ENCODE measurements at places on chromosomes 11 and 22.

GRCh38 chr22:19214078-19214473 lies 35.5 kb upstream of the SLC25A1 start:
- DNase-seq: no peak

DNA sequence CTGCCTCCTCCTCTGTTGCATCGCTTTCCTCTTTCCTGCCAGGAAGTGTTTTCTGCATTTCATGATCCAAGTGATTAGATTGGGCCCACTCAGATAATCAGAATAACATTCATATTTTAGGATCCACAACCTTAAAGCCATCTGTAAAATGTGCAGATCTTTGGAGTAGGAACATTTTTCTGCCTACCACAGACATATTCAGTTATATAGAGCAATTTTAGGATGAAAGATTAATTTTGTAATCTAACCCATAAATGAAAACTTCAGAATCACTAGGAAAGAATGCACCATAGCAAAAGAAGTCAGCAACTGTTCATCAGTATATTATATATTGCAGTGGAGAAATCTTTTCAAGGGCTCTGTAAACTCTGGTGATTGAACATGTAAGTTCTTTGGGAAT lies 659.9 kb upstream of the LUZP2 start:
- no peak for DNase-seq

DNA sequence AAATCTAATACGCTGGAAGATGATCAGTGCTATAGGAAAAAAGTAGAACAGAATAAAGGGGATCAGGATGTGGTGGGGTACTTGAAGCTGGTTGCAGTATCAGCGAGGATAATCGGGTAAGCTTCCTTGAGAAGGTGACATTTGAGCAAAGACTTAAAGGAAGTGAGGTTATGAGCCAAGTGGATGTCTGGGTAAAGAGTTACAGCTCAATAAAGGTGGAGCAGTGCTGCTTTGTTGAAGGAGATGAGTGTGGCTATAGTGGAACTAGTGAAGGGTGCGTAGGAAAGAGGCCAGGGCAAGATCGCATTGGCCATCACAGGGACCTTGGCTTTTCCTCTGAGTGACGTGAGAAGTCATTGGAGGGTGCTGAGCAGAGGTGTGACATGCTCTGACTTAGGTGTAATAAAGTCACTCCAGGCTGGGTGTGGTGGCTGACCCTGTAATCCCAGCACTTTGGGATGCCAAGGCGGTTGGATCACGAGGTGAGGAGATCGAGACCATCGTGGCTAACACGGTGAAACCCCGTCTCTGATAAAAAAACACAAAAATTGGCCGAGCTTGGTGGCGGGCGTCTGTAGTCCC lies 2.3 kb upstream of the SYVN1 start:
- no peak for DNase-seq

DNA sequence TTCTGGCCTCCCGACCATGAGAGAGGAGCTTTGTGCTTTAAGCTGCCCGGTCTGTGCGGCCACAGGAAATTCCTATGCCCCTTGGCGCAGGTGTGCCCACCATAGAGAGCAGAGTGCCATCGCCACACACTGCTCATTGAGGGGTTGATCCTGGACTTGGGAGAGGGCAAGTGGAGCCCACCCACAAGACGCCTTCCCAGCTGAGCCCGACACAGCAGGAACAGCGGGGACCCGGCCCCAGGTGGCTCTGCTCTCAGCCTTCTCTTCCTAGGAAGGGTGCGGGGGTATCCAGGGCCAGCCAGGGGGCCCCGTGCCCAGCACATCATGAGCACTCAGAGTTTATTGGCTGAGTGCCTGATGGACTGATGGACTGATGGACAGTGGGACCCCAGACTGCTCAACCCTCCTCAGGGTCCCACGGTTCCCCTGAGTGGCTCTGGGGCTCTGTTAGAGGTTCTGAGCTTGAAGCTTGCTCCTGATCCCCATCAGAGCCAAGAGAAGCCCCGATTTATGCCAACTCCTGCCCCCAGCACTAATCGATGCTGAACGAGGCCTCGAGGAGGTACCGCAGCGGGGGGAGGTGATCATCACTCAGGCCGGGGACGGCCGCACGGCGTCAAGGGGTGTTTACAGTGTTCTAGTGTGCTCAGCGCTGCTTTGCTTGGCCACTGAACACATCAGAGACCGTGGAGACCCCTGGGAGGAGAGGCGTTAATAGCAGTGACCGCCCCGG lies 13.5 kb upstream of the MRGPRD start:
- DNase-seq: no peak

DNA sequence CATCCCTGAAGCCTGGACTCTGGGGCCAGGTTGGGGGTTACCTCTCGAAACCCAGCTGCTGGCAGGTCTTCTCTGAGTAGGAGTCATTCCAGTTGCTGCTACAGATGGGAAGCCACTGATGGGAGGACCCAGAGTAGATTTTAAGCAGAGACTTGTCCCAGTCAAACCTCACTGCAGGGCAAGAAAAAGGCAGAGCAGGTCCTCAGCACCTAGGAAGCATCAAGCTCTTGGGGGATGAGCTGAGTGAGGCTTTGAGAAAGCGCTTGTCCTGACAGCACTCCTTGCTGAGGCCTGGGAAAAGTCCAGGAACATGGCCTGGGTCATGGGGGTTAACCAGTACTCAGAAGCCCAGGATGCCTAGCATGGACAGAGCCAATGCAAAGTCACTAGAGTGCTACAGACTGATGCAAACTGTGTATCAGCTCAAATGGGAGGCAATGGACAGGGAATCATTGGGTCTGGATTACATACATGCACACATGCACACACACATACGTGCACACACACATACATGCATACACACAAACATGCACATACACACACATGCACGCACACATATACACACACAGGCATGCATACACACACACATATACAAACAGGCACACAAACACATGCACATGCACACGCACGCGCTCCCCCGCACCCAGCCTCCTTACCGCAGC lies 15.3 kb downstream of the TMPRSS13 start:
- no peak for DNase-seq

DNA sequence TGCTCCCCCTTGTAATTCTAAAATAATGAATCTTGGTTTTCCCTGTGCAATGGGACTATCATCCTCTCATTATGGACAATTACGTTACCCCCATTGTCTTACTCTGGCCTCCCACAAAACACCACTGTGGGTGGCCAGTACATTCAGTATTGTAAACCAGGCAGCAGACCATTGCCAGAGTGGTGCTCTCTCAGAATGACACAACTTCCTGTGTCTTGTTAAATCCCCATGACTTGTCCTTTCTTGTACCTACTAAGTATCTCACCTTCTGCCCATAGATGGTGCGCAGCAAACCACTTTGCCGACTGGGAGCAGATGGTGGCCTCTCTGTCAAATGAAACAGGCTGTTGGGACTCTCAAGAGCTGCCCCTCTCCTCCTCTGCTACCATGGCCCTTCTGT lies 287.1 kb upstream of the RAG2 start:
- no peak for DNase-seq

DNA sequence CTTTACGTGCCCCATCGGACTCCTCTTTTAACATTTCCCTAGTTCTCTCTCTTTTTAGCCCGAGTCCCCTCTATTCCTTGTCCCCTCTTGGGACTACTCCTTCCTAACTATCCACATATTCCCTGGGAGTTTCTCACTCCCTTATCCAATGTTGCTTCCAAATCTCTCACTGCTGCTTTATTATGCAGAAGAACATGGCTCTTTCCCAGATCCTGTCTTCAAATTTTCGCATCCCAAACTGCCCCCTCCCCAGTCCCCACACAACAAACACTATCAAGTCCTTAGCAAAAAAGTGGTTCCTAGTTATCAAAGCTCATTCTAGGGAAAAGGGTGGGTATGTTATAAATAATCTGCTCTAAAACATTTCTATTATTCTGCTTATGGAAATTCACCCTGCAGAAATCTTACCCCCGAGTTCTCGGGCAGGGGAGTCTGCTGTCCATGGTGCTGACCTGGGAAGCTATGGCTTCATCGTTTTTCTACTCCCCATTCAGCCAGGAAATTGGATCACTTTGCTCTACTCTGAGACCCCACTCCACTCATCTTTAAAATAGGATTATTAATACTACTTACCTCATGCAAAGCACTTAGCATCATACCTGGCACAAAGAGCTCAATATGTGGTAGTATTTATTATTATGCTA lies 393.5 kb downstream of the BUD13 start:
- no peak for DNase-seq

DNA sequence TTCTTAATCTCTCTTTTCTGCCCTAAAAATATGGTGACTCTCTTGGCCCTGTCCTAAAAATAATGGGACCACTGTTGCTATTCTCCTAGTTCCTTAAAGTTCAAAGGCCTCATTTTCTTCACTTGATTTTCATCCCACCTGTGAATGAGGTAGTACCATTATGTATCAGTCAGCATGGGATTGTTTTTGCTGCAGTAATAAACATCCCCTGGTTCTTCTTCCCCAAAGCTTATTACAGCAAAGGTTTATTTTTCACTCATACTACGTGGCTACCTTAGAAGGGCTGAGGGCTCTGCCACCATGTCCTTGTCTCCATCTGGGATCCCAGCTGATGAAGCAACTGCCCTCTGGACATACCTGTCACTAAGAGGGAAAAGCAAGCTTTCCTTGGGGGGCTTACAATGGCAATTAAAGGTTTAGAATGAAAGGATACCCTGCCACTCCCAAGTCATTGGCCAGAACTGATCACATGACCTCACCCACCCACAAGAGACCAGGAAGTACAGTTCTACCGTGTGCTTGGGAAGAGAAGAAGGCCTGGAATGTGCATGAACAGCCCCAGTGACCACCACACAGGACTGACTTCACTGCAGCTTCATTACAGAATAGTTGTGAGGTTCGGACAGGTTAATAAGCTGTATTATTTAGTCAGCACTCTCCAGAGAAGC lies 7.8 kb downstream of the TTC38 start:
- DNase-seq: no peak

GRCh38 chr11:27372164-27372563 lies 9.1 kb upstream of the CCDC34 start:
- no peak for DNase-seq

- DNase-seq: no peak
Observed at GRCh38 chr22:43587574-43587973, 175.8 kb downstream of the MPPED1 start.

- DNase-seq: no peak
Observed at GRCh38 chr11:123159183-123159857, 35.7 kb downstream of the CLMP start.

DNA sequence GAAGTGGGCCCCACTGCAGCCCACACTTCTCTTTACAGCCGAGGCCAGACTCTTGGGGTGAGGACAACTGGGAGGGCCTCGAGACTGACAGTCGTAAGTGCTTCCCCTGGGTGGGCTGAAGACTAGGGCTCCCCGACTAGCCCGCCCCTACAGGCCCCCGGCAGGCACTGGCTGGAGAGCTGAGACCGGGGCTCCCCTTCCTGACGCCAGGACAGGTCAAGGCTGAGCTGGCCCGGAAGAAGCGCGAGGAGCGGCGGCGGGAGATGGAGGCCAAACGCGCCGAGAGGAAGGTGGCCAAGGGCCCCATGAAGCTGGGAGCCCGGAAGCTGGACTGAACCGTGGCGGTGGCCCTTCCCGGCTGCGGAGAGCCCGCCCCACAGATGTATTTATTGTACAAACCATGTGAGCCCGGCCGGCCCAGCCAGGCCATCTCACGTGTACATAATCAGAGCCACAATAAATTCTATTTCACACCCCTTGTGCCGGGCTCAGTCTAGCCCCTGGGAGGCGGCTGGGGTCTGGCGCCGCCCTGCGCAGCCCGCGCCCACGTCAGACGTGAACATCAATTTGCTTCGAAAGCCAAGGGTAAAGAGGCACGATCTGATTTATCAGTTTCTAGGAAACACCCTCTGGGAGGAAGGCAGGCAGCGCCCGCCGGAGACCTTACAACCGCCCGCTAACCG lies 13.5 kb downstream of the SCYL1 start:
- no peak for DNase-seq

DNA sequence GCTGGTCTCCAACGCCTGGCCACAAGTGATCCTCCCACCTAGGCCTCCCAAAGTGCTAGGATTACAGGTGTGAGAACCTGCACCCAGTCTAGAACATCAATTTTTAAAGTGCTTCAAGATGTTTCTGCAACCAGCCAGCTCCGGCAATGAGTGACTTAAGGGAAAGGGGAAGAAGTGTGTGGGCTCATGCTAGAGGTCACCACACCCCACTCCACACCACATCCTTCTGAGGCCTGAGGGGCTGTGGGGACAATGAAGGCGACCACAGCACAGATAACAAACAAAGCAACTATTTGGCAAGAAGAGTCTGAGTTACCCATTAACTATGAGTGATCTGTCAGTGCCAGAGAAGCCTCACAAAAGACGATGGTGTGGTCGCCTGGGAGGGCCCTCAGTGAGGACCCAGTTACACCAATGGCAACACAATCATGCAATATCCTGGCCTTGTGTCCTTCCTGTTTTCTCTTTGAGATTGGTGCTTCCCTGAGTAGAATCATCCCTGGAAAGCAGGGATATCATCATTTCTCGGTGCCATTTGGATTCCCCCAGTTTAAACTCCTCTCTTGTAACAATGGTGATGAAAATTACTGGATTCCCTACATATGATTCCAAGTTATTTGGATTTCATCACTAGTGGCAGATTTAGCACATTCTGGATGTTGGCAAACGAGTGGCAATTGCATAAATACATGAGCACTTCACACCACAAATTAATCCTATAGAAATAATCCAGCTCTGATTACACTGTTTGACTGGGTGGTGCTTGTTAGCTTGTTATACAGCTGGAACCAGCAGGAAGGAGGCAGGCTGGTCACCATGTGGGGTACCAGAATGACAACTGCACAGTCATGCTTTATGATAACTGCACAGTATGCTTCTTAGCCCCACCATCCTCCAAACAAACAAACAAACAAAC lies 18.4 kb downstream of the ABTB2 start:
- no peak for DNase-seq

GRCh38 chr11:70818351-70818750 lies 420.0 kb downstream of the CTTN start:
- DNase-seq: no peak

DNA sequence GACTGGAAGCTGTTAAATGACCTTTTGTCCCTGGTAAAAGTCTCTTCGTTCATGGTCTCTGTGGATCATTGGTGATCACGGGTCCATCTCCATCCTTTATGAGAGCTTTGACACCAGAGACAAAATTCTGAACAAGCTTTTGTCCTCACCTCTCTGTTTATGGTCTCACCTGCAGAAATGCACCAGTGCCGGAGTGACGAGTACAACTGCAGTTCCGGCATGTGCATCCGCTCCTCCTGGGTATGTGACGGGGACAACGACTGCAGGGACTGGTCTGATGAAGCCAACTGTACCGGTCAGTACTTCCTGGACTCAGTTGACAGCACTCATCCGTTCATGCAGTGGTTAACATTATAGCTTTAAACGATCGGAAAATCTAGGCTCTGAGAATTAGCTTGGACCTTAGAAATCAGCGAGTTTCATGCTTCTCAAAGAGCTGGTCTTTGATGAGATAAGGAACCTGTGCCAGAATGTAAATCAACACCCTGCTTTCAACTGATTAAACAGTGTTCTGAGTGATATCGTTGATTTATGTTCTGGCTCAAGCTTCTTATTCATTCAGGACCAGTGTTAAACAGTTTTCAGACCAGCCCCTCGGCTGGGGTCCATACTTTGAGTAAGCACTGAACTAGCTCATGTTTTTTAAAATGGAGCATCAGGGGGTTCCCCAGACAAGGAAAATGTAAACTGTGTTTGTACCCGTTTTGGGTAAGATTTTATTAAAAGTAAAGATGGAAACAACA lies 124.5 kb upstream of the SORL1-AS1 start:
- DNase-seq: no peak

- DNase-seq: no peak
Observed at GRCh38 chr11:122156940-122157382, 40.9 kb upstream of the BLID start.
